Caki2 (cell line): ENCODE measurements at places on chromosomes 7 and 10. TPM values are rescaled to one million over a fixed set of nuclear protein-coding genes. Genes with fewer than 3 reads are reported as not detected.

Gene PHKG1
- total RNA-seq = 1.3 TPM in 1 of 2 replicates, not detected in the other

Gene CALML5
- not detected in 2 replicates for total RNA-seq

Gene A1CF
- total RNA-seq = not detected in 2 replicates

Gene TUBAL3
- total RNA-seq = not detected in 2 replicates

Gene LRRN3
- not detected in 2 replicates for total RNA-seq

Gene CHPF2
- total RNA-seq = 27.5 and 38.2 TPM in 2 replicates

Gene GDF2
- total RNA-seq = not detected in 2 replicates

Gene WASL
- total RNA-seq = 3.9 and 4.1 TPM in 2 replicates

Gene TRIM74
- 0.96 TPM in 1 of 2 replicates, not detected in the other for total RNA-seq

Gene CCDC172
- total RNA-seq = not detected in 2 replicates

Gene SHH
- 8.7 and 18.5 TPM in 2 replicates for total RNA-seq

DNA sequence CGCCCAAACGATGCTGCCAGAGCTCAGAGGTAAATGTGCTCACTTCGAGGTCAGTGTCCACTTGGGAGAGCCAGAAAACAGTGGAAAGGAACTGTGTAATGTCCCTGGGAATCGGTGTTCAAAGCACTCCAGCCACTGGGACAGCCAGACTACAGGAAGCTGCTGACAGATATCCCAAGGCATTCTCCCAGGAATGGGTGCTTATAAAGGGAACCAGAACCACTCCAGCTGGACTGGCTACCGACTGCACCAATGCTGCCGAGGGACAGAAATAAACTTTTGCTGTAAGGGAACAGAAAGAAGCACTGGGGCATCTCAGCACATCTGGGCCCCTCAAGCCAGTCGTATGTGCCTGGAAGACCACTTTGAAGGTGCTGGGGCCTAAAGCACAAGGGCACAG lies 76.7 kb downstream of the ATXN7L1 start:
- no peak for DNase-seq

- no peak for DNase-seq
Observed at GRCh38 chr10:132405463-132405991, 8.5 kb downstream of the PWWP2B start.

DNA sequence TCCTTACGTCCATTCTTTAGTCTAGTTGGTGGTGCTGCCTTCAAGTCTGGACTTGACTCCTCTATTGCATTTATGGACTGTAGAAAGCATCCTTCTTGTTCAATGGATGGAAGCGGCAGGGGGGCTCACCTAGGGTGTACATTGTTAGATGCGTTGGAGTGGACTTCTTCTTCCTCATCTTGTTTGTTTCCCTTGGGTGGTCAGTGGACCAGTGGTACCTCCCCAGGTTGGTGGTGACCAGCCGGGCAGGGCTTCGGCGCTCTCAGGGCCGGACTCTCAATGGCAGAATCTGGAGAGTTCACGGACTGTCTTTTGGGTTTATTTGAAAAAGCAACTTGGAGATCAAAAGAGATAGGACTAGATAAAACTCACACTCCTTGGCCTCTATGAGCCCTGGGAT lies 6.2 kb upstream of the BTBD16 start:
- no peak for DNase-seq

- peak; percentile 29 for DNase-seq
Observed at GRCh38 chr7:21261627-21262594, 166.0 kb upstream of the SP4 start.

DNA sequence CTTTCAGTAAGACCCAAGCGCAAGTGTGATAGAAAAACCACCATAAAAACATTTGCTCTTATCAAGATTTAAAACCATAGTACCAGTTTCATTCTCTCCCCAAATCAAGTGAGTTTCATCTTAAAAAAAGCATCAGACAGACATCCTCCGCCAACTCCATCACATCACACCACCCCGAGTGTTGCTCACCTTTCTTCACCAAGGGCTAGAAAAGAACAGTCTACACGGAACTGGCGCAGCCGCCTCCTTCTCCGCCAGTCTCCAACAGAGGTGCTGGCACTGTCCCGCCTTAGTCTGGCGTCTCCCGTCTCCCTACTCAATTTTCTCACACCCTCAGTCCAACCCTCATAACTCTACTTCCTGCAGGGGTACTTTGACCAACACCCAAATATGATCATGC lies 46.9 kb upstream of the WIPI2 start:
- no peak for DNase-seq

GRCh38 chr7:99665312-99666012 lies 14.3 kb downstream of the CYP3A5 start:
- DNase-seq = no peak

DNA sequence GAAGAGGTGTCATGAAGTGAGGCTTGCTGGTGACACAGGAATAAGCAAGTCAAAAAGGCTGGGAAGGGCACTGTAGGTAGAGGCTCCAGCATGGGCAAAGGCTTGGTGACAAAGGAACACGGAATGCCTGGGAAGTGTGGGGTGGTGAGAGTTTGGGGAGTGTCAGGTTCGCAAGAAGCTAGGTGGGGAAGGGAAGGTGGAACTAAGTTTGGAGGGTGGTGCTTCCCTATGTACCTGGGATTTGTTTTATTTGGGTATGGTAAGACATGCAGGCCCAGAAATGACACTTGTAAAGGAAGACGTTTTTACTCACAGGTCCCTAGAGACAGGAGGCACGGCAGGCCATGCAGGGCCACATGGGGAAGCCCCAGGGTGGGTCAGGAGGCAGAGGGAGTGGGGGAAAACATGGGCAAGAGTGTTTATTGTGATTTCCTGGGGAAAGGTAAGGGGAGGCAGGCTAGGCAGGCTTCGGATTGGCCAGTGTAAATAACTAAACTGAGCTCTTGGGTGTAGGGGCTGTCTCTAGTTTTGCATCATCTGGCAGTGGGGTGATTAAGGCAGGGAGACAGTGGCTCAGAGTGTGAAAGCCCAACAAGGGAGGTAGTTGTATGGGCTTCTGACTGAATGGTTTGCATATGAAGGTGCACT lies 52.1 kb downstream of the SH2D4B start:
- no peak for DNase-seq

- peak; percentile 19 for DNase-seq
Observed at GRCh38 chr7:25391295-25391861, 163.1 kb upstream of the NPVF start.

GRCh38 chr7:28587211-28587610 lies 174.9 kb downstream of the CREB5 start:
- DNase-seq = peak; percentile 42

DNA sequence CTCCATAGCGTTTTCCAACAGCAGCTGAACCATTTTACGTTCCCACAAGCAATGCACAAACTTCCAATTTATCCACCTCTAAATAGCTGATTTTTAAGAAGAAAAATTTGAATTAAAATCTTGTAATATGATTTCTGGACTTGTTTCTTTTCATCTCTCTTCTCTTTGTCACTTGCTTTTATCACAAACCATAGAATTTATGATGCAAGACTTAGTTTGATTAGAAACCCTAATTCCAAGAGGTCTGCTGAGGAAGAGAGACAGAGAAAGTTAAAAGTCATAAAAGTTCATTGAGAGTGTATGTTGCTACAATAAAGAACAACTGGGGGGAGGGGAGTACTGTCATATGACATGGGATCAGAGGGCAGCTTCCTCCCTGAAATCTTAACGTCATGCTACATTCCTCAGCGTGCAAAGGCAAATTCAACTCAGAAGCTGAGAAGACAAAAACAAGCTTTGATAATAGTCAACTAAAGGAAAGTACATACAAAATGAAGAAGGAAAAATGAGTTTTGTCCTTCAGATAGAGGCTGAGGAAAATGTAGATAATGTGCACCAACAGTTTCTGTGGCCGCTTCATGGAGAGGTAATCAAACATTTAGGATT lies 18.4 kb upstream of the CUBN start:
- DNase-seq = no peak

- DNase-seq = no peak
Observed at GRCh38 chr10:116141855-116142254, 131.2 kb downstream of the GFRA1 start.

DNA sequence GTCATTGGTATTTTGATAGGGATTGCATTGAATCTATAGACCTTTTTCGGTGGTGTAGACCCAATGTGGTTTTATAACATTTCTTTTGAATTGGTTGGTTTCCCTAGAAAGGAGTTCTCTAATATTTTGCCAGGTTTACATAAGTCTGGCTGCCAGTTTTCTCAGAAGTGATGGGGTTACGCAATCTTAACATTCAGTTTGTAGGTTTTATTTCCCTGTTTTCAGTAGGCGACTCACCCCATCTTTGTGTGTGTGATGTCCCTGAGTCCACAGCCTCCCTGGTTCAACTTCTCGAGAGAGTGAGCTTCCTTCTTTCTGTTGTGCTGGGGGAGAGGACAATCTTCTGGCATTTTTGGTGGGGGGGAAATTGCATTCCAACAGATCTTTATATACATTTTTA lies 9.6 kb upstream of the KIF5B start:
- no peak for DNase-seq

DNA sequence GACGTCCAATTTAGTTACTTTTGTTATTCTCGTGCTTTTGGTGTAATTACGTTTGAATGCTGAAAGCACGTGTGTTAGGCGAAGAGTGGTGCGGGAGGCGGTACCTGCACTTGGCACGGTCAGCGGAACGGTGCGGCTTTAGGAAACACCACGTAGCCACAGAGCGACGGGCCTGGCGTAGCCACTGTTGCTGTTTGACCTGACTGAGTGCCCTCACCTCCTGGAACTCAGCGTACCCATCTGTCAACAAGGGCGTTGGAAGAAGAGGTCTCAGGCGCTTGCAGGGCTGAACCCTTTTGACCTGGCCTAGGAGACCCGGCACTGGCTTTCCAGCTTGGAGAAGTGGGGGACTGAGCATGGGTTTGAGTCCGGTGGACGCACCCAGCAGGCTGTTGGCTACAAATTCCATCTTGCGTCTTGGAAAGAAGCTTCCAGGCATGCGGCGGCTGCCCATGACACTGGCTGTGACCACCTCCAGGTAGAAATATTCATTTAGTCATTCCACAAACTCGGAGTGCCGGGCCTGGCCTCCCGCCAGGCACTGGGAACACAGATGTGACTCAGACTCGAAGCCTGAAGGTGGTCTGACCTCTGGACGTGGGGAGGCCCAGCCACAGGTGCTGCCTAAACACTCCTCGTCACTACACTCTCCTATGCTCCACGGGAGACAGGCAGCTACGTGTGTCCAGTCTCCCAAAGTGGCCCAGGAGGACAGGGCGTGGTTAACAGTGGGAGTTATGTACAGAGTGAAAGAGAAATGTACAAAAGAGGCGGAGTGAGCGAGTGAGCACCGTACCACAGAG lies 22.2 kb downstream of the FAM20C start:
- DNase-seq = peak; percentile 47

- peak; percentile 53 for DNase-seq
Observed at GRCh38 chr7:47709051-47709450, 127.1 kb upstream of the TNS3 start.

DNA sequence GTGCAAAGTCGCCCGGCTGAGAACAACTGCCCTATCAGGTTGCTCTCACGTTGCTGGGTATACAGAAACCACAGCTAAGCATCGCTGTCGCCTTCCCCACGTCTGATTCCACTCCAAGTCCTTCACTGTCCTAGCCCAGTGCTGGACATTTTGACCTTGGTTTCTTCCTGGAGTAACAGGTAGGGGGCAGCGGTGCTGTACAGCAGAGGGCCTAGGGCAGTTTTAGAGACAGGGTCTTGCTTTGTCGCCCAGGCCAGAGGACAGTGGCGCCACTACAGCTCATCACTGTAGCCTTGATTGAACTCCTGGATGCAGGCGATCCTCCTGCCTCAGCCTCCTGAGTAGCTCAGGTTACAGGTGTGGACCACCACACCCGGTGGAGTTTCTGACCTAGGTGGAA lies 2.6 kb downstream of the CLDN15 start:
- no peak for DNase-seq

DNA sequence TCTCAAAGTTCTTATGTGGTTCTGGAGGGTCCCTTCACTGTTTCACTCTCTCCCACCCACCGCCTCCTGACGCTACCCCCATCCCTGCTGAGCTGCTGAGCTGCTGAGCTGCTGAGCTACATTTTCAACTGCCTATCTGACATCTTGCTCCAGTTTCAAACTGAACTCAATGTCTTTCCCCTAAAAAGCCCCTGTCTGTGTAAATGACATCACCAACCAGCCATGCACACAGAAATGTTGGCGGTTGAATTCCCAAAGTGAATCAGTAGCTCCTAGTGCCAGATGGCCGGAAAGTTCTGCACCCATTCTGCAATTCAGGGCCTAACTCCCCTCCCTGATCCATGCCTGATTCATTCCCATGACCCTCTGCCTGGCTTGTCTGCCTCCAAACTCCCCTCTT lies 71.2 kb downstream of the WNT2 start:
- DNase-seq = no peak

DNA sequence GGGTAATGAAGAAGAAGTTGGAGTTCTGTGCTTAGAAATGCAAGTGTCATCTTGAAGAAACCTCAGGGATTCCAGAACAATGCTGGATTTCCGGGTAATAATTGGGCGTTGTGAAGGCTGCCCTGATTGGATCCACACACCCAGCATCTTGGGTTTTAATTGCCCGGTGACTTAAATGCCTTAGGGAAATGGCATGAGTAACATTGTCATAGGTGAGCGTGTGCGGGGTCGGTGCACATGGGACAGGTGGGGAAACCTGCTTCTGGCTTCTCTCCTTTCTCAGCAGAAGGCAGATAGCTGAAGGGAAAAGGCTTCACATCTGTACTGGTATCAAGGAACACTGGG lies 15.2 kb upstream of the CAMK1D start:
- DNase-seq = no peak

DNA sequence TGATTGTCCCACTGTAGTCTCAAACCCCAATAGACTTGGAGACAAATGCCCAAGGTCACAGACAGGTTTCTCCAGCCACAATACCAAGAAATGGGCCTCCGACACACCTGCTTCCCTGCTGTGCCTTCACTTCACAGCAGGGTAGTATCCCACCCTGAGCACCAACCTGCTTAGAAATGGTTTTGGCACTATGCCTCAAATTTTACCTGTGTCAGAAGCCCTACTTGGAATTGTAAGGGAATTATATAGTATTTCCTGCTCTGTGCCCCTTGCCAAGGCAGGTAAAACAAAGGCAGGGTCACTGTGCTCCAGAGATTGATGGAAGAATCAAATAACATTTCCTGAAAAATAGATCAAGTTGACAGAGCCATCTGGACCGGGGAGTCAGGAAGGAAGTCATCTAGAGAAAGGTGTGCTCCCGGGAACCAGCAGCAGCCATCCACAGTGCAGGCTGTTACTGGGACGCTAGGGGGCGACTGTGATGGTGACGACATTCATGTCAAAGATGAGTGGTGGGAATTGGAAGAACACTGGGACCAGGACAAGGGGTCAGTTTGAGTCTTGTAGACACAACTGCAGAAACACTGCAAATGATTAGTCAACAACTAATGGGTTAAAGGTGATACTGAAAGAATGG lies 117.8 kb upstream of the AKR1E2 start:
- DNase-seq = no peak

DNA sequence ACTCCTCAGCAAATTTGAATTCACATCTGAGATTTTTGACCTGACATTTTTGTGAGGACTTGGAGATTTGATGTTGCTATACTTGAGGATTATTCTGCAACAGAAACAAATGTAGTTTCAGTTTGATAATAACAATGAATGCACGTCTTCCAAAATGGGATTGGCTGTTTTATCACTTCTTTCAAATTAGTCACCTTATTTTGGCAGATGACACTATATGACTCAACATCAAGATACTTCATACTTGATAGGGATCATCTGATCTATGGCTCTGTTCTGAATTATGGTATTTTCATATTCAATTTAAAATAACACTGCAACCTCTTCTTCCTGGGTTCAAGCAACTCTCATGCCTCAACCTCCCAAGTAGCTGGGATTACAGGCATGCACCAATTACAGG lies 24.2 kb downstream of the ARL5B start:
- no peak for DNase-seq

GRCh38 chr7:135160098-135160857 lies 10.2 kb downstream of the CYREN start:
- peak; percentile 60 for DNase-seq
